Upper lobe of right lung (tissue), 1 donor: ENCODE measurements at places on chromosomes 7 and 10.

DNA sequence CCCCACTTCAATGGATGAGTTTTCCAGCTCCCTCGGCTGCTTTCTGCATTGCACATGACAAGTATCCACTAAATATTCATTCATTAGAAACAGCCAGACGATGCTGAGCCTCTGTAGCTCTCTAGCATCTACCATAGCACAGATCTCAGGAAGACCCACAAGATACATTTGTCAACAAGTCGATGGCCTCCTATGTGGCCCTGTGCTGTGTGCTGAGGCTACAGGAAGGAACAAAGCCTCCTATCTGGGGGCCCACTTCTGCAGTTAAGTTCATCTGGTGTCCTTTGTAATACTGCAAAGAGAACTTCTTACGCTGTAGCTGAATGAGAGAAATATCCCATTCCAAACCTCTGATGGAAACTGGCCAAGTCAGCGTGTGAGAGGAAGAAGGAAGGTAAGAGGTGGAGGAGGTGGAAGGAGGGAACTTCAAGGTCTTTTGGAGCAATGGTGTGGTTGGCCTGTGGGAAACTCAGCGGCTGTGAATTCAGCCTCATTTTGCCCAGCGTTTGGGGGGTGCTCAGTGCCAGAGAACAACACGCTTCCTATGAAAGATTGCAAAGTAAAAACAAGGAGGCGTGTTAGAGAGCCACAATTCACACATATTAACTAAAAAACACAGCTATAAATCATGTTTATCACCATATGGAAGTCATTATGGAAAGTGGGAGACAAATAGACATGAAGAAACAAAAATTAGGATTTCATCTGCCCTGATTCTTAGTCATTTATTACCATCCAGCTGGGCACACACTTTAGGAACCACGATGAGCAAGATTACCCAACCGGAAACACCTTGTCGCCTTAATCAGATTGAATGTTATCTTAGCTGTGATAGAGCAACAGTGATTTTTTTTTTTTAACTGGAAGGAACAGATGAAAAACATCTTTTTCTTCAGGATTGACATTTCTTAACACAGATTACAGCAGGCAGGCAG lies 62.2 kb upstream of the USP6NL start:
- DNase-seq, result no peak

DNA sequence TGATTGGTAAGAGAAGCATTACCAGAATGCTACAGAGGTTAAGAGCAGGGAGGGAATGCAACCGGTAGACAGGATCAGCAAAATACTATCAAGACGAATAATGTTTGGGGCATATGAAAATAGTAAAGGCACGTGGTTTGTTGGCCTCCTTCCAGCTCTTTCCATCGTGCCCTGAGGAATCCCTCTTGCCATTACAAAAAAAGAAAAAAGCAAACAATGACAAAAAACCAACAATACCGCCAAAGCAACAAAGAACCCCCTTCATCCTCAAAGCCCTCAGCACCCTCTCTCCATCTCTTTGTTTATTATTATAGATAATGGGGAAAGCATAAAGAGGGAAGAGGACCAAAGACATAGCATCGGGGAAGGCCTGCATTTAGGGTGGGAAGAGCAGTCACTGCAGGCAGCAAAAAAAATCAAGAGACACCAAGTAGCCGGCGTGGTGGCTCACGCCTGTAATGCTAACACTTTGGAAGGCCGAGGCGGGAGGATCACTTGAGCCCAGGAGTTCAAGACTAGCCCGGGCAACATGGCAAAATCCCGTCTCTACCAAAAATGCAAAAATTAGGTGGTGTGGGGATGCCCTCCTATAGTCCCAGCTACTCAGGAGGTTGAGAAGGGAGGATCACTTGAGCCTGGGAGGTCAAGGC lies 78.0 kb downstream of the HIP1 start:
- no peak for DNase-seq

- DNase-seq, result no peak
Measured at GRCh38 chr10:60206735-60207134, 182.9 kb downstream of the ANK3 start.

DNA sequence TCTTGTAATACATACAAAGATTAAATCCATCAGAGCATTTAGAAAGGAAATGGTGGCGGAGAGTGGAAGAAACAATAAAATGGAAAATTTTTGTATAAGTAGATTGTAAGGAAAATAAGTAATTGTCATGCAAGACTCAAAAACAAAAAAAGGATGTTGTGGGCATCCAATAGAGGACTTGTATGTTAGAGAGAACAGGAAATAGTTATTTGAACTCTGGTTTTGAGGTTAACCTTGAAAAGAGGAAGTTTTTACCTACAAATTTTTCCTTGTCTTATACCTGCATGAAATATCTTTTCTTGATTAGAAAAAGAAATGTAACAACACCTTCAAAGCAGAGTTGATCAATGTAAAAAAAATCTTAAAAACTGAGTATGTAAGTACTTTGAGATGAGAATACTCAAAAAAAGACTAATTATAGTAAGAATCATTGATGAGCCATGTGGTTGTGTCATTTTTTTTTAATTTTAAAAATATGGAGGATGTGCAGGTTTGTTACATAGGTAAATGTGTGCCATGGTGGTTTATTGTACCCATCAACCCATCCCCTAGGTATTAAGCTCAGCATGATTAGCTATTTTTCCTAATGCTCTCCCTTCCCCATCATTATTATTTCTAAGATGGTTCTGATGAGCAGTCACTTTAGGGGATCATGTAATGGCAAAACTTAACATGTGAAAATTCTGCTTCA lies 11.9 kb downstream of the TMEM106B start:
- no peak for DNase-seq

DNA sequence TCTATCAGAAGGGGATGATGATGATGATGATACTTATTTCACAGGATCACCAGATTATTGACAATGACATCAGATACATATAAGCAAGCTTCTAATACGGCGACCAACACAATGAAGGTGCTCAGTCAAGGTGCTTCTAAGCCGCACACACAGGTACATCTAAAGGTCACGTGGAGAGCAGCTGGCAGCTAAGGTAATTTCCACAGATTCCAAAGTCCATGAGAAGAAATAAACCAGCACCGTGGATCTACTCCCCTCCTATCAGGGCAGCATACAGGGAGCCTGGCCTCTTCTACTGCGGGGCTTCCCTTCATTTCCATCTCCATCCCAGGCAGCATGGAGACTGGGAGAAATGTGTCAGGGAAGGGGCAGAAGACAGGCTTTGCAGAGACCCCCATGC lies 37.5 kb downstream of the DENND11 start:
- no peak for DNase-seq

DNA sequence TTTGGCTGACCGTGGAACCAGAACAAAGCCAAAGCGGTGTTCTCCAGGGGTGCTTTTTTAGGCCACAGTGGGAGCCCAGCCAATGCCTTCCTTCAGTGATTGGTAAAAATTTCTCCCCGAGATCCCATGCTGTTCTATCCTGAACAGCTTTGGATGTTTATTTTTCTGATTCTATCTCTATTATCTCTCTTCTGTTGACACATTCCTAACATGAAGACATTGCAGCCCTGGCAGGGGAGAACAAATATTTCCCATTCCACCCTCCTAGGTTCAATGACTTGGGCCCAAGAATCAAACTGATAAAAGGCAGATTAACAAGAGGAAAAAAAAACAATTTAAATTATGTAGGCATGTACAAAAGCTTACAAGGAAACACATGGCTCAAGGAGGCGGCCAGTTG lies 162.7 kb downstream of the PFKFB3 start:
- no peak for DNase-seq

- DNase-seq, result no peak
Measured at GRCh38 chr7:151000897-151001495, 10.2 kb downstream of the NOS3 start.

- DNase-seq, result no peak
Measured at GRCh38 chr10:61970182-61971002, 68.9 kb downstream of the ARID5B start.
